ENCODE measurements at places on chromosomes 5 and 9. TPM values are rescaled to one million over a fixed set of nuclear protein-coding genes. Genes with fewer than 3 reads are reported as not detected.

SLC6A19 gene
- 33.0 TPM for total RNA-seq

DNAH5 gene
- 3.2 TPM for total RNA-seq

SLC6A7 gene
- total RNA-seq: 0.06 TPM

MYORG gene
- total RNA-seq: 7.0 TPM

SH3GL2 gene
- total RNA-seq: 2.9 TPM

PCDHB15 gene
- 11.0 TPM for total RNA-seq

MVB12B gene
- total RNA-seq: 24.4 TPM

UAP1L1 gene
- 11.2 TPM for total RNA-seq

ASPN gene
- 33.7 TPM for total RNA-seq

FTMT gene
- not detected for total RNA-seq

ANKRD55 gene
- total RNA-seq: 0.76 TPM

PCDHA12 gene
- 0.35 TPM for total RNA-seq

TAS2R1 gene
- not detected for total RNA-seq

SPATA31A3 gene
- total RNA-seq: not detected

Measured in metanephros (tissue), 2 donors.